A172 (cell line): ENCODE measurements at places on chromosomes 7 and 10. TPM values are rescaled to one million over a fixed set of nuclear protein-coding genes. Genes with fewer than 3 reads are reported as not detected.

DNA sequence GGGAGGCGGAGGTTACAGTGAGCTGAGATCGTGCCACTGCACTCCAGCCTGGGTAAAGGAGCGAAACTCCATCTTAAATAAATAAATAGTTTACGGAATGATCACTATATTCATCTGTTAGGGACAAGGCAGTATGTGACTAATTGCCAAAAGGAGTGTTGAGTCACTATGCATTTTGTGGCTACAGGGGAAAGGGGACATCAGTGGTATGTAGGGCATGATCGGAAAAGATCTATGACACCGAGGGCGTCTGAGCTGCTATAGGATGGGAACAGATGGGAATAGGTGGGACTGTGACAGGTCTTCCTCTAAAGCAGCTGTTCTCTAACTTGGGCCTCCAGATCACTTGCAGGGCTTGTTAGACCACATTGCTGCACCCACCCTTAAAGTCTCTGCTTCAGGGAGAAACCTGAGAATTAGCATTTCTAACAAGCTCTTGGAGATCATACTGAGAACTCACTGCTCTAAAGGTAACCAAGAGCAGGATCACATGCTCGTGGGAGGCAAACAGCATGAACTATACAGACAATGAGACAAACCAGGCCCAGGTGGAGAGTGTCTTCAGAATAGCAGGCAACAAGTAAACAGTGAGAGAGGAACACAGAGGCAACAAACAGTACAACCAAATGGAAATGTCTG lies 65.1 kb upstream of the ITGA8 start:
- no peak for DNase-seq

Gene GPR158
- total RNA-seq: 7.1 and 7.3 TPM in 2 replicates

- DNase-seq: peak; percentile 94
These were observed 49.9 kb downstream of the CDHR3 start for GRCh38 chr7:106012935-106013439.

- no peak for DNase-seq
These were observed 15.3 kb downstream of the GPER1 start for GRCh38 chr7:1103009-1103788.

Gene CDHR3
- total RNA-seq: 0.10 and 0.14 TPM in 2 replicates

- DNase-seq: no peak
These were observed 1.3 kb downstream of the INPP5A start for GRCh38 chr10:132538790-132539421.
